ENCODE measurements at places on chromosomes 1 and 21.
A peak's percentile ranks its signal among the peaks of the same experiment; 100 is the strongest.

GRCh38 chr1:1284221-1285101, 4.2 kb downstream of the SCNN1D start:
- no peak for DNase-seq

- no peak for DNase-seq
Measured at GRCh38 chr1:1299686-1300351, 7.9 kb downstream of the ACAP3 start.

DNA sequence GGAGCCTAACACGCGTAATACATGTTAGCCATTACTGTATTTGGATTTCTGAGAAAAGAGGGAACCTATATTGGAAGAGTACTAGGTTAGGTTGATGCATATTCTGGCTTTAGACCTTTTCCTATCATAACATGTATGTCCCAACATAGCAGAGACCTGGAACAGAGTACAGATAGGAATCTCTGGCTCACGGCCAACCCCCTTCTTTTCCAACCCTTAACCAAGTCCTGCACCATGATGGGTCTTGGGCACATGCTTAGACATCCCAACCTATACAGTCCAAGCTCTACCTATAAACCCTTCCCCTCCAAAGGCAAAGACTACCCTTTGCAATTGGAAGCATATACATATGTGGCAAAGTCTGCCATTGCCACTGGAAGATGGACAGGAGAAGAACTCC, 227.9 kb downstream of the TM2D1 start:
- no peak for DNase-seq

DNA sequence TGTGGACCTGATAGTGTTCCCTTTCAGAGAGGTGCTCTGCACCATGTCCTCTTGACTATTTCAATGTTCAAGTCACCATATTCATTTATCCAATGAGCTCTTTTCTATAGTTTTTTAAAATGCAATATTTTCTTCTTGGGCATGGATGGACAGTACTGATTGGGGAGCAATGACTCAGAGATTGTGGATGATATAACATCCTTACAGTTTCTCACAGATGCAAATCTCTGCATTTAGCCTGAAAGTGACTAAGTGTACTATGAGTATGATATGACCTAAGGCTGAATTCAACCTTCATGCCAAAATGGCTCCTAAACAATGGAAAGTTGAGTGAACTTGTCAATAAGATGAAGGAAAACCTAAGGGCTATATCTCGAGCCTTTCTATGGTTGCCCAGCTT, 36.5 kb downstream of the C4BPA start:
- DNase-seq: no peak

- DNase-seq: no peak
Measured at GRCh38 chr1:234324821-234325220, 48.4 kb upstream of the COA6 start.

DNA sequence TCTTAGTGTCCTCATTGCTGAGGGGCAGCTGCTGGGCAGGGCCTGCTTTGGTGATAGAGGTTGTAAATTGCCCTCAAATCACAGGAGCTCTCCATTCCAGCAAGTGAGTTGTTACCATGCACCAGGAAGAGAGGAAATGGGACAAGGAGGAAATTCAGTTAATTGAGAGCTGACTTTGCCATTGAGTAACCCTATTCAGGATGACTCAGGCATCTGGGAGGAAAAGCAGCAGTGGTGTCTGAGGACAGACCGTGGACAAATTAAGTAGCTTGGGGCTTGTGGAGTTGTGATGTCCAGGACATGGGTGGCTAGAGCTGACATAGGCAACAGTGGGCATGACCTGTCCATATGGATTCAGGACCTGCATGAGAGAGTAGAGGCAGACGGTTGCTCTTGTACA, 5.9 kb downstream of the ARHGEF10L start:
- peak; percentile 31 for DNase-seq

DNA sequence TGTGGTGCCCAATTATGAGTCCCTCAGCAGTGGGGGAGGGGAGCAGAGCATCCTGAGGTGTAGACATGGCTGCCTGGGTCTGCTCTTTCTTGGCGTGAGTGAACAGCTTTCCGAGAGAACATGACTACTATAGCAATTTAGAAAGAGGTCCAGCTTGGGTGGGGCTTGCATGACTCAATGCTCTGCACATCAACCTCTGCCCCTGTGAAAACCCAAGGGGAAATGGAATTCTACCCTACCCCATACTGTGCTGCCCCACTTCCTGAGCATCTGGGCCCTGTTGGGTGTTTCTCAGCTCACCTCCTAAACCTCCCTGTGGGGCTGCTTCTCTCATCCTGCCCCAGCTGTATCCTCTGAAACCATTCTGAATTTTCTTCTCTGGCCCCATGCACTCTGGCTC, 8.2 kb upstream of the AZIN2 start:
- DNase-seq: no peak

- no peak for DNase-seq
Measured at GRCh38 chr1:230501242-230501641, 75.1 kb upstream of the PGBD5 start.

- DNase-seq: no peak
Measured at GRCh38 chr1:205746757-205747412, 3.1 kb downstream of the NUCKS1 start.

DNA sequence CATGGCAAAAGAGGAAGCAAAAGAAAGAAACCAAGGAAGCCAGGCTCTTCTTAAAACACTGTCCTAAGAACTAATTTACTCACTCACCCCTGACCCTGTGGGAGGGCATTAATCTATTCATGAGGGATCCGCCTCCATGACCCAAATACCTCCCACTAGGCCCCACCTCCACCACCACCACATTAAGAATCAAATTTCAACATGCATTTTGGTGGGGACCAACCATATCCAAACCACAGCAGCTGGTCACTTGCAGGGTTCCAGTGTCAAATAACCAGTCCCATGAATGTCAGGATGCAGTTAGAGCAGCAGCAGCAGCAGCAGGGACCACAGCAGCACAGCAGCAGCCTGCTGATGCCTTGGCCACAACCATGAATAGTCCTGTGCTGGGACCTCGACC, 83.8 kb downstream of the ZC3H11B start:
- no peak for DNase-seq

GRCh38 chr1:239719642-239720258, 333.4 kb downstream of the CHRM3 start:
- no peak for DNase-seq

GRCh38 chr1:176959191-176959820, 205.2 kb downstream of the ASTN1 start:
- no peak for DNase-seq

GRCh38 chr1:235919833-235920441, 53.2 kb upstream of the LYST start:
- DNase-seq: no peak

DNA sequence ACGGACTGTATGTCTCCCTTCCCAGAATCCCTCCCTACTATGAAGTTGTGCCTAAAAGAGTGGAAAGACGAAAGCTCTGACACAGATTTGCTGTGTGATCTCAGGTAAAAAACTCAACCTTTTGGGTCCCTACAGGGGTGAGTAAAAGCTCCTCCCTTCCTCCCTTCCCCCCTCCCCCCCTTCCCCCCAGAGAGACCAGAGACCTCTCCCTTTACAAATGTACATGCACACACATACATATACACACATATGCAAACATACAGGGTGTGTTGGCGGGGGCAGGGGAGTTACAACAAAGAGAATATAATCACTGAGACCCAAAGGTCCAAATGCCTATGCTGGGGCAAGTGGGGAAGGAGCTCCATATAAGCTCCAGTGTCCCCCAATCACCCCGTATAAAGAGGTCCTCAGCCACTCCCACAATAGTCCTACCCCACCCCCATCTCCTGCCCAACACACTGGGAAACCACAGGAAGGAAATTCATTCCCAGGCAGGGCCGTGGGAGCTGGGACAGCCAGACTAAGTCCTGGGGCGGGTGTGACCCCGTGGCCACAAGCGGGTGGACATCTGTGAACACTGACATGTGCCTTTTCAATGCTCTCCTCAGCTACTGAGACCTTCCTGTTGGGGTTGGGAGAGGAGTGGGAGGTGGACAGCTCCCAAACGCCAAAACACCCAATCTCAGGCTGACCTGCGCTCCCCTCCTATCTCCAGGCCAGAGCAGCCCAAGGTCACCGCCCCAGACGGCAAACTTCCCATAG, 2.0 kb downstream of the MEF2D start:
- no peak for DNase-seq

DNA sequence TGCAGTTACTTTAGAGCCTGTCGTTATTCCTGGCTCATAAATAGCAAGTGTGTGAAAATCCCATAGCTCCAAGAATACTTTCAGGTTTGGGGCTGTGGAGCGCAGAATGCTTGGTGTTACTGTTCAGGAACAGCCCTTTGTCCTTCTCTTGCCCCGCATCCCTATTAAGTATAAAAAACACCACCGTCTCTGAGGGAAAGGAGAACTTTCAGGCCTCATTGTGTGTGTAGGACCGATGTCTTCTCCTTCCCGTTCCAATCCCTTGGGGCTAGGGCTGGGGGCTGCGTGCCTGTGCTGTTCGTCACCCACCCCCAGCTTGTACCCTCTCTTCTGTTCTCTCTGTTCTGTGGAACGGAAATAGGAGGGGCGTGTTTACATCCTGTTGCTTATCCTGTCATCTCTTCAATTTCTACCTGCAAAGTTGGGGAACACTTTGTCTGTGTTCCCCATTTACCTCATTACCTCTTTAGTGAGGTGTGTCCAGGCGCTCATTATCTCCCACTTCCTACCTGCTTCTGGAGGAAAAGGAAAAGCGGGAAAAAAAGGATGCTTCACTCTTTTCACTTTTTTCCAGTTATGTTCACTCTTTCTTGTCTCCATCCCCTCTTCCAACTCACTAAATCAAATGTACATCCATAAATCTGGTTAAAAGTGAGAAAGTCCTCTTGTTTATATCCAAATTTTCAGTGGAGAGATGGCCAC, 788 bp upstream of the TXNIP start:
- DNase-seq: no peak

- DNase-seq: no peak
Measured at GRCh38 chr1:40361201-40361600, 12.3 kb upstream of the SMAP2 start.

GRCh38 chr1:184208622-184209021, 157.1 kb downstream of the TSEN15 start:
- no peak for DNase-seq

- no peak for DNase-seq
Measured at GRCh38 chr21:16113052-16113715, 383.4 kb downstream of the USP25 start.

- DNase-seq: peak; percentile 39
Measured at GRCh38 chr1:39575191-39576015, 1.2 kb downstream of the PABPC4 start.

DNA sequence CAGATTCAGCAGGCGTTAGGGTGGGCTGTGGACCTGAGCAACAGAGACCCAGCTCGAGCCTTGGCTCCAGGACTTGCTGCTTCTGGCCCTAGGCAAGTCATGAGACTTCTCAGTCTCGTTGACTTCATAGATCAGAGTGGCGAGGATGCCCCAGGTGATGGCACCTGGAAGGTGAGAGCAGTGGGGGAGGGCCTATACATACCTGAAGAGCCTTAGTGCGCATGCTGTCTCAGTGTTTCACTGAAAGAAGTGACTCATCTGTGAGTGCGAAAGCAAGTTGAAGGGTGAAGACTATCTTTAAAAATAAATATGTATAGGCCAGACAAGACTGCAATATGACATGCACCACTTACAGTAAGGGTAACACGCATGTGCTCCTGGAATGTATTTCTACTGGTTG, 10.1 kb downstream of the PLEKHA6 start:
- DNase-seq: no peak

GRCh38 chr1:217539510-217539909, 91.4 kb downstream of the GPATCH2 start:
- no peak for DNase-seq

All from HTR-8/SVneo (cell line).